ENCODE measurements at places on chromosomes 5 and 9.

DNA sequence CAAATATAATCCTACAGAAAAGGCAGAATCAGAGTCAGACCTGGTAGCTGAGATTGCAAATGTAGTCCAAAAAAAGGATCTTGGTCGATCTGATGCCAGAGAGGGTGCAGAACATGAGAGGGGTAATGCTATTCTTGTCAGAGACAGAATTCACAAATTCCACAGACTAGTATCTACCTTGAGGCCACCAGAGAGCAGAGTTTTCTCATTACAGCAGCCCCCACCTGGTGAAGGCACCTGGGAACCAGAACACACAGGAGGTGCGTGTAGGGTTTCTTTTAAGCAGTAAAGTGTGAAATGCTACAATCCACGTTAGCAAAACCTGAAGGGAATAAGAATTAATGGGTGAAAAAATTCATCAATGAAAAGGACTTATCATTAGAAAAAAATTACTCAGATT, 145.8 kb downstream of the GIN1 start:
- H3K4me3 ChIP-seq: no peak overlapping the region
- H3K4me1 ChIP-seq: no peaks in the 10 kb centered on the region
- no peaks in the 10 kb centered on the region for H3K36me3 ChIP-seq
- H3K27me3 ChIP-seq: no peaks in the 10 kb centered on the region
- no peak overlapping the region for H3K27ac ChIP-seq
- no peak for DNase-seq

DNA sequence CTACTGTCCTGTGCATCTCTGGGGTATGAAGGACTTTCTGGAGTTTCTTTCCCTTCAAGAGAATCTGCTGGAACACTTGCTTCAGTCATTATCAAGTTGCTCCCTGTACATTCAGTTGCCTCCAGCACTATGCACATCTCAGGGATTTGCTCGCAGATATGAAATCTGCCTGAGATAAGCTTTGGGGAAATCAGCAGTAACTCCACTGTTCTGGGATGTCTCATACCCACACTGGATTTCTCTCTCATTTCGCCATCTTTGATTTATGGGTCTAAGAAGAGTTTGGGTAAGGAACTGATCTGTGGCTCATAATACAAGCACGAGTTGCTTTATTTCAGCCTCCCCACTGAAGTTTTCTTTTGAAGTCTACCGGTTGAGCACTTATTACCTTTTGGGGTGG, 585.6 kb downstream of the PSAT1 start:
- no peak overlapping the region for H3K27ac ChIP-seq
- H3K36me3 ChIP-seq: no peaks in the 10 kb centered on the region
- H3K4me1 ChIP-seq: no peaks in the 10 kb centered on the region

DNA sequence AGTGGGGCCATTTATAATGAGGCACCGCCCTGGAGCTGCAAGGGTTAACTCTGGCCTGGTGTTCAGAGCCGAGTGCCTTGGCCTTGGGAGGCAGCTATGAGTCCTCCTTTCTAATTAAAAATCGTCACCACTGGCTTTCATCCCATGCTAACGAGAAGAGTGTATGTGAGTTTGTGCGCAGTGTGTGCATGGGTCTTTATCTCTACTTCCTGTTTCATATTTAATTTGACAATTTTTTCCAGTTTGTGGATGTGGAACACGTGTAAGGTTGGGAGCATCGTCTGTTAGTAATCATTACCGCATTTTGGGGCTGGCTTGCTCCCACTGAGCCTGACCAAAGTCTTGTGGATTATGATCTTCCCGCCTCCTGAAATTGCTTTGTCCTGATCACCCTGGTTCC, 76.4 kb downstream of the NDFIP1 start:
- no peaks in the 10 kb centered on the region for H3K4me1 ChIP-seq
- no peak overlapping the region for H3K4me3 ChIP-seq
- no peak overlapping the region for H3K27ac ChIP-seq
- H3K27me3 ChIP-seq: no peaks in the 10 kb centered on the region
- no peaks in the 10 kb centered on the region for H3K36me3 ChIP-seq

- H3K36me3 ChIP-seq: no peaks in the 10 kb centered on the region
- H3K27me3 ChIP-seq: no peaks in the 10 kb centered on the region
- H3K4me1 ChIP-seq: no peaks in the 10 kb centered on the region
- H3K27ac ChIP-seq: no peak overlapping the region
- H3K4me3 ChIP-seq: no peak overlapping the region
These were observed 30.4 kb upstream of the NOTCH1 start for GRCh38 chr9:136576269-136576626.

DNA sequence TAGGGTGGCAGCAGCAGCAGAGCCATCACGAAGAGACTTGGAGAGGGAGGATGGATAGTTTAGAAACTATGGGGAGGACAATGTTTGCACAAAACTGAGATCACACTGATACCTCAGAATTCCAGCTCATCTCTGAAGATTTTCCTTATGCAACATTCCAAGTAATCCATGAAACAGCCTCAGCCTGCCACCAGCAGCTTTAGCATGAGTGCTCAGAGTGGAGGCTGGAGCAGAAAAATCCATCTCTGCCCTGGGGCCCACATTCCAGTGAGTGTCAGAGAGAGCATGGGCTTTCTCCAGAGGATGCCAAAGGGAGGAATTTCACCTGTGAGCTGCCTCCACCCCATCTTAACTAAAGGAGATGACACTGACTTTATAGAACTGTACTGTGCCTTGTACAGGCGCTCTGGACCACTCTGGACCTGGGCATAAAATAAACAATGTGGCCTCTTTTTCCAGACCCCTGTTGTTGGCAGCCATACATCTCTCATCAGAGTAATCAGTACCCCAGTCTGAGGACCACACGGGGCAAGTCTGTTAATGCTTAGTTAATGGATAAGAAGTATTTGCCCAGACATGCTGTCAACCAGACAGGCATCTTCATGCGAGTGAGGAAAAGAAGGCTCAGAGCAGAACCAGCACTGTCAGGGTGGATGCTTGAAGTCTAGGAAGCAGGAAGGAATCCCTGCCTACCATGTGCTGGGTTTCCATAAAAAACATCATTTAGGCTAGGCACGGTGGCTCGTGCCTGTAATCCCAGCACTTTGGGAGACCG, 440.9 kb downstream of the ENC1 start:
- H3K36me3 ChIP-seq: no peaks in the 10 kb centered on the region
- DNase-seq: no peak
- H3K4me1 ChIP-seq: no peaks in the 10 kb centered on the region
- no peak overlapping the region for H3K27ac ChIP-seq
- no peaks in the 10 kb centered on the region for H3K27me3 ChIP-seq

DNA sequence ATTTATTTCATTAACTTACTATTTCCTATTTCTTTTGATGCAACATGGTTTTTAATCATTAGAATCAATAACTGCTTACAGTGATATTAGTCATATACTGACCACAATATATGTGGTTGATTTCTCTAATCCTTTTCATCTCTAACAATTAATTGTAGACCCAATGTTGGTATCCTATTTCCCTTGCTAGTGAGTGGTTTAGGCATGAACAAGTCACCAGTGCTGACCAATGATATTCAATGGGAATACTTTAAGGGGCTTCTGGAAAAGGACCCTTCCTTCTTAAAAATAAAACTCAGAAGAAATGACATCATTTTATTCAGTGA, 672.4 kb upstream of the GRAMD2B start:
- H3K27ac ChIP-seq: no peak overlapping the region
- H3K27me3 ChIP-seq: no peaks in the 10 kb centered on the region
- H3K4me3 ChIP-seq: no peak overlapping the region
- H3K4me1 ChIP-seq: no peaks in the 10 kb centered on the region
- no peak for DNase-seq
- H3K36me3 ChIP-seq: no peaks in the 10 kb centered on the region

DNA sequence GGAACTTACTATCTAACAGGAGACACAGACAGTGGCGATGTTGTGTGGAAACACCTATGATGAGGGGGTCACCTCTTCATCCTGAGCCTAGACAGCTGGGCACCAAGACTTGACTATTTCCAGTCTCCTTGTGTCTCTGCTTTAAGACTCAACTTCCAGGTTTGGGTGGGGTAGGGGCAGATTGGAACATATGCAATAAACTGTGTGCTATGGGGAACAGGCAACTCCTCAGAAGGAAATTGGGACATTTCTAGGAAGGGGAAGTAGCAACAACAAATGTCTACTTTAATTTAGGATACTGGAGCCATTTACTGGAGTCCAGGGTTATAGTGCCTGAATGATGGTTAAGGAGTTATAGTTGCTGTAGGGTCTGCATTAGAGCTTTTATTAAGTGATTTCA, 57.3 kb downstream of the FGF18 start:
- no peak overlapping the region for H3K4me3 ChIP-seq
- H3K4me1 ChIP-seq: peaks cover 13% of the 10 kb centered on the region
- no peak for DNase-seq
- no peak overlapping the region for H3K27ac ChIP-seq
- H3K27me3 ChIP-seq: no peaks in the 10 kb centered on the region

DNA sequence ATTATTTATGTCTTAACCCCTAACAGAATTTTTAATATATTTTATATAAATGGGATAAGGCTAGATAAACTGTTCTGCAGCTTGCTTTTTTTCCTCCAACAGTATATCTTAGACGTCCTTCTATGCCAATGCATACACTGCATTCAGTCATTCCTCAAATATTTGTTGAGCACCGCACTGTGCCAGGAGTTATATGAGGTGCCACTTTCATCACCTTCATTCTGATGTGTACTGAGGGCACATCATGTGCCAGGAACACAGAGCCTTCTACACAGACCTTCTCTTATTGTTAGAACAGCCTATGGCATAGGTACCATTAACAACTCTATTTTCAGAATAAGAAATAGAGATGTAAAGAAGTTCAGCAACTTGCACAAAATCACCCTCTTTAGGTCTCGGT, 570.1 kb downstream of the CDK5RAP2 start:
- H3K27me3 ChIP-seq: no peaks in the 10 kb centered on the region
- DNase-seq: no peak
- no peak overlapping the region for H3K27ac ChIP-seq
- no peaks in the 10 kb centered on the region for H3K4me1 ChIP-seq
- no peak overlapping the region for H3K4me3 ChIP-seq

- H3K27ac ChIP-seq: no peak overlapping the region
- H3K4me3 ChIP-seq: no peak overlapping the region
- no peak for DNase-seq
- H3K36me3 ChIP-seq: no peaks in the 10 kb centered on the region
- H3K4me1 ChIP-seq: no peaks in the 10 kb centered on the region
These were observed 187.7 kb upstream of the MPDZ start for GRCh38 chr9:13467157-13467556.

DNA sequence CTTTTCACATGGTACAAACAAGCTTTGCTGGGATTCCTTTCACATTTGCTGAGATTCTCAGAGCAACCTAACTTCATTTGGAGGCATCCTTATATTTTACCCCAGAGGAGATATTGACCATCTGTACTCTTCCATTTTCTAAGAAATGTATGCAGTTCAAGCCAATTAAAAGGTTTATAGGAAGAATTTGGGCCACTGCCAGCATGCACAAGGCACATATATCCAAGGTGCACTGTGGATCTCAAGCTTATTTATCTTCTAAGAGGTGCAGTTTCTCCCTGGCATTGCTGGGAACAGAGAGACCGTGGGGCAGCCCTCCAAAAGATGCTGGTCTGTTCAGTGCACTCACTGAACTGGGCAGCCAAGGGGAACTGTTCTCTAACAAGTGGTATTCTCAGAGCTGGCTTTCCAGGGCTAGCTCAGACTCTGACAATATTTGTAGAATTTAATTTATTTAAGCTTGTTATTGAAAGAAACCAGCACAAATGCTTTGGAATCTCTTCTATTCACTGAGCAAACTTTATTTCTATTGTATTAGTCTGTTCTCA, 213.3 kb downstream of the TENT4A start:
- DNase-seq: no peak
- H3K27me3 ChIP-seq: no peaks in the 10 kb centered on the region
- no peaks in the 10 kb centered on the region for H3K4me1 ChIP-seq
- no peak overlapping the region for H3K27ac ChIP-seq
- H3K36me3 ChIP-seq: no peaks in the 10 kb centered on the region

DNA sequence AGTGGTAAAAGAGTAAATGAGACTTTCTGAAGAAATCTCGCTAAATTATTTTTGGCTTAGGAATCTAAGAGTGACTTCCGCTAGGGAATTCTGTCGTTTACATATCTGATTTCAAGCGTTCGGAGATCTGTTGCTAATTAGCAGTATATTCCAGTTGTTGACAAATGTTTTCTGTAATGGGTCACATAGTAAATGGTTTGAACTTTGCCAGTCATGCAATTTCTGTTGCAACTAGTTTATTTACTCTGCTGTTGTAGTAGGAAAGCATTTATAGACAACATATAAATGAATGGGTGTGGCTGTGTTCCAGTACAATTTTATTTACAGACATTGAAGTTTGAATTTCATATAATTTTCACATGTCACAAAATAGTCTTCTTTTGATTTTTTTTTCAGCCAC, 57.4 kb upstream of the JAK2 start:
- H3K27me3 ChIP-seq: no peaks in the 10 kb centered on the region
- no peak overlapping the region for H3K4me3 ChIP-seq
- H3K36me3 ChIP-seq: no peaks in the 10 kb centered on the region

DNA sequence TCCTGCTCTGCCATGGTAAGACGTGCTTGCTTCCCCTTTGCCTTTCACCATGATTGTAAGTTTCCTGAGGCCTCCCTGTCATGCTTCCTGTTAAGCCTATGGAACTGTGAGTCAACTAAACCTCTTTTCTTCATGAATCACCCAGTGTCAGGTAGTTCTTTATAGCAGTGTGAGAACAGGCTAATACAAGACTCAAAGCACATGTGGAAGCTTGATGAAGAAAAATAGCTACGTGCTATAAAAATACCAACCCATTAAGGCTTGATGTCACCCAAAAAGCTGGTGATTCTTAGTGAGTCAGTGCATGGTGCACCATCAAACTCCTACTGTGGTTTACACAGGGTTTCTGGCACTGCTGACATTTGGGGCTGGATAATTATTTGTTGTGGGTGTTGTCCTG, 332.2 kb downstream of the TMEM167A start:
- H3K27ac ChIP-seq: no peak overlapping the region
- peaks cover 11% of the 10 kb centered on the region for H3K4me1 ChIP-seq
- DNase-seq: no peak
- H3K36me3 ChIP-seq: no peaks in the 10 kb centered on the region

DNA sequence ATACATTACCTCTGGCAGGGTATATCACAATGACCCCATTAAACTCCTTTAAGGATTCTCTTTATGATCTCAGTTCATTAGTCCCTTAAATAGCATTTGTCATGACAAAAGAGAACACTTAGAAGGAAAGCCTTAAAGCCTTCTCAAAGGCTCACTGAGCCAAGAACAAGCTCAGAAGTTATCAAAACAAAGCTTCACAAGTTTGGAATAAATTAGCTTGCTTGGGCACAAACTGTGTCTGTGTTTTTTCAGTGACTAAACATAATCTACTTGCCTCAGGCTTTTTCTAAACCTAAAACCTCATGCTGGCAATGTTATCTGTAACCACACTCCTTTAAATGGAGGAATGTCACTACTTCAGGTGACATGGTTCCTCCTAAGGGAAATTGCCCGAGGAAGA, 1114.9 kb upstream of the C9orf72 start:
- no peaks in the 10 kb centered on the region for H3K36me3 ChIP-seq
- no peak overlapping the region for H3K4me3 ChIP-seq
- H3K27ac ChIP-seq: no peak overlapping the region
- H3K4me1 ChIP-seq: no peaks in the 10 kb centered on the region

GRCh38 chr5:74040065-74040551, 414.1 kb downstream of the ARHGEF28 start:
- H3K27ac ChIP-seq: no peak overlapping the region
- no peak for DNase-seq
- no peaks in the 10 kb centered on the region for H3K36me3 ChIP-seq
- no peaks in the 10 kb centered on the region for H3K27me3 ChIP-seq
- H3K4me3 ChIP-seq: no peak overlapping the region

- no peaks in the 10 kb centered on the region for H3K4me1 ChIP-seq
- H3K4me3 ChIP-seq: no peak overlapping the region
- no peaks in the 10 kb centered on the region for H3K27me3 ChIP-seq
- H3K36me3 ChIP-seq: no peaks in the 10 kb centered on the region
These were observed 68.9 kb downstream of the FAT2 start for GRCh38 chr5:151522226-151522625.

GRCh38 chr5:88602584-88602983, 280.4 kb downstream of the MEF2C start:
- no peaks in the 10 kb centered on the region for H3K27me3 ChIP-seq
- H3K4me3 ChIP-seq: no peak overlapping the region
- no peaks in the 10 kb centered on the region for H3K4me1 ChIP-seq
- H3K27ac ChIP-seq: no peak overlapping the region
- no peaks in the 10 kb centered on the region for H3K36me3 ChIP-seq

Data from CD4-positive, alpha-beta memory T cell (primary cell).